ENCODE measurements at places on chromosomes 16 and 17.

DNA sequence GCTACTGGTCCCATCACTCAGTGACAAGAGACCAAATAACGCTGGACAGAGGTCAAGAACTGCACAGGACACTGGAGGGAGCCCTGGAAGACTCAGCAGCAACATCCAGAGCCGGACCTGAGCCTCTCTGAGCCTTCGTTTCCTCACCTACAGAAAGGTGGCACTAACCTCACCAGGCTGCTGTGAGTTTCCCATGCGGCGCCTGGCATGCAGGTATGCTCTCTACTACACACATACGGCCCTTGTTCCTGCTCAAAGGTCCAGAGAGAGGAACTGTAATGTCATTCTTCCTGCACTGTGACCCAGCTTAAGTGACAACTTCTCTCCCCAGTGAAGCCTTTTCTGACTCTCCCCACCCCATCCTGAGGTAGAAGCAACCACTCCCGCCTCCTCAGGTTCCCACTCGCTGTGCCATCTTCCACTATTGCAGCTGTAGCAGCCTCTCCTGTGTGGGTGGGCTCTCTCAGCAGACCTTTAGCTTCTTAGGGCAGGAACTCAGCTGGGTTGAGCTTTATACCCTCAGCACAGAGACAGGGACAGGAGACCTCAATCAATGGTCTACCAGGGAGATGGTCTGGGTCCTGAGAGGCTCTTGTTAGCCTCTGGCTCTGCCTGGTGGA, 43.9 kb upstream of the SREBF1 start:
- DNase-seq, result no peak

- no peak for DNase-seq
These were observed 13.7 kb downstream of the RNF213 start for GRCh38 chr17:80274331-80274730.

- no peak for DNase-seq
These were observed 36.5 kb downstream of the IRF8 start for GRCh38 chr16:85935391-85935973.

DNA sequence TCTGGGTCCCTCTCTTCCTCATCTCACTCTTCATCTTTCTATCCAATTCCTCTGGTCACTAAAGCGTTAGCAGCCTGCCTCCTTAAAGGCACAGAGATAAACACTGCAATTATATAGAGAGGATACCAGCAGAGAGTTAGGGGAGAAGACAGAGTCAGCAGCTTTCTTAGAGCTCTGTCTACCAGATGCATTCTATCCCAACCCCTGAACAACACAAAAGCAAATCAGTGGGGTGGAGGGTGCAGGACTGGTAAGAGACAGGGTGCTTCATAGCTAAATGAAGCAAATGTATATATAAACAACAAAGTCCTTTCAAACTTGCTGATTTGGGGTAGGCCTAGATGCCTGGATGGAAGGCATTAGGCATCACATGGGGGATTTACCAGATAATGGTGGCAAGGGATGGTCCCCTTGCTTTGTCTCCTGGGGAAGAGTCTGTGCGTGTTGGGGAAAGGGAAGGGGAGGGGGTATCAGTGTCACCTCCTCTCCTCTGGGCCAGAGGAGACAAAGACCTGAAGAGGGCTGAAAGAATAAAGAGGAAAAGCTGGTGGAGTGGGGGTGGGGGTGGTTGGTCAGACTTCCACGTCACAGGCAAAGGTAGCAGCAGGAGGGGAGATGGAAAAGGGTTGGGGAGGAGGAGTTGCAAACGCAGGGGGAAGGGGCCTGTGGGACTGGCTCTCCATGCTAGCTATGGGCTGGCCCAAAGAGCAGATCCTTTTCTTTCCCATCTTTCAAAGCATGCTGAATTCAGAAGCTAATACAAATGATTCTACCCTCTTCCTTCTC, 12.0 kb downstream of the HOXB4 start:
- DNase-seq, result no peak

DNA sequence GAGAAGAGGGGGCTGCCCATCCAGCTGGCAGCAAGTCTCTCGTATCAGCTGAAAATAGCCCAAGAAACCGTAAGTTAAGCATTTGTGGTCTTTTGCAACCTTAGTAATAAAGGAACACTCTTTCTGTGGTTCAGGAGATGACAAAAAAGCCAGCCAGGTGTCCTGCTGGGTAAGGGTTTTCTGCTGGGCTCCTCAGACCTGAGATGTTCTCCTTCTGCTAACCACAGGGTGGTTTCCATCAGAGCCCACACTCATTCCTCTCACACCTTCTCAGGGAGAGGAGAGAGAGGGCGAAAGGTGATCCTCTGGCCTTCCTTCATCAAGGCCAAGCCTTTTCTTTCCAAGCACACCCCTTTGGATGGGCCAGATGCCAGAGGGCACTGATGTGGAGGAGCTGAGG, 70.7 kb downstream of the TEX14 start:
- no peak for DNase-seq

GRCh38 chr16:27718201-27719105, 168.5 kb downstream of the KATNIP start:
- DNase-seq, result no peak

- DNase-seq, result no peak
These were observed 1.6 kb downstream of the FLOT2 start for GRCh38 chr17:28895794-28896447.

GRCh38 chr16:82979406-82980111, 352.8 kb downstream of the CDH13 start:
- no peak for DNase-seq

GRCh38 chr16:90022209-90023077, 3.2 kb upstream of the DBNDD1 start:
- DNase-seq, result peak; percentile 53

GRCh38 chr17:44424828-44425461, 35.5 kb upstream of the ITGA2B start:
- DNase-seq, result no peak

- peak; percentile 59 for DNase-seq
These were observed 24.9 kb downstream of the ACTG1 start for GRCh38 chr17:81487487-81488275.

GRCh38 chr17:29433541-29433940, 43.4 kb downstream of the TAOK1 start:
- DNase-seq, result no peak

- no peak for DNase-seq
These were observed 20.6 kb downstream of the HIC1 start for GRCh38 chr17:2075336-2076086.

DNA sequence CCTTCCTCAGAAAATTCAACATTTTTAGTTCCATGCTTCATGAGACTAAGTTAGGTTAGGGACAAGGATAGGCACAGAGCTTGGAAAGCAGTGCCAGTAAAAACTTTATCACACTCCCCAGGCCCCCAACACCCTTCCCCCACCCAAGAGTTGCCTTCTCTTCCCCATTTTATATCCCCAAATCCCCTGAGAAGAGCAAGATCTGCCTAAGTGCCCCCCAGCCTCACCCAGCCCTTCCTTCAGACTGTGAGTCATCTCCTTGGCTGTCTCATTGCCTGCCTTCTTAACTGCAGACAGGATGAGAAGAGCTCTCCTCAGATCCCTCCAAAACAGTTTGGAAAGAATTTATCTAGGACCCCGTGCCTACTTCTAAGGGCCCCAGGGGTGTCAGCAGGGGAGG, 55.8 kb downstream of the NEUROD2 start:
- DNase-seq, result no peak

DNA sequence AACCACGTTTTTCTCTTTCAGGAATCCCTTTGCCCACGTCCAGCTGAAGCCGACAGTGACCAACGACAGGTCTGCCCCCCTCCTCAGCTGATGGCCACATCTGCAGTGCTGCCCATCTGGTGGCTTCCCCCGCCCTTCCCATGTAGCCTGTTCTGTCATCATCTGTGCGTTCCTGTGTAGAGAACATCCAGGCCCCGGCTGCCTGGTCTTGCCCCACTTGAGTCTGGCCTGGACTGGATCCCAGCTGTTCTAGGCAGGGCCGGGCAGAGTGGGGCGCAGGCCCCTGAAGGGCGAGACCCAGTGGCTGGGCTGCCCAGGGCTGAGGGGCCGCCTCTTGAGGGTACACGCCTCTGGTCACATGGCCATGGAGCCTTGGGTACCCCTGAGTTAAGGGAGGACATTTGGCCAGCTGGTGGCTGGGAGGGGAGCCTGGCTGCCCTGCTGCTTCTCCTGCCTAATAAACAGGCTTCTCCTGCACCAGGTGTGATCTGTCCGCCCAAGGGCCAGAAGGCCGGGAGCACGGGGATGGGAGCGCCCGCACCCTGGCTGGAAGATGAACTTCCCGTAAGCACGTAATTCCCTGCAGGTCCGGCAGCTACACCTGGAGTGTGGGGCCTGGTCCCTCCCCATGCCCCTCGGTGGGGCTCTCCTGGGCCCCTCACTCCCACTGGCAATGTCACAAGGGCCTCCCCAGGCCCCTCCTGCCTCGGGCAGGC, 49.4 kb upstream of the PVALEF start:
- no peak for DNase-seq

GRCh38 chr16:69909760-69910159, 41.4 kb upstream of the CLEC18A start:
- DNase-seq, result no peak

GRCh38 chr16:8869212-8869987, 594 bp upstream of the CARHSP1 start:
- no peak for DNase-seq

DNA sequence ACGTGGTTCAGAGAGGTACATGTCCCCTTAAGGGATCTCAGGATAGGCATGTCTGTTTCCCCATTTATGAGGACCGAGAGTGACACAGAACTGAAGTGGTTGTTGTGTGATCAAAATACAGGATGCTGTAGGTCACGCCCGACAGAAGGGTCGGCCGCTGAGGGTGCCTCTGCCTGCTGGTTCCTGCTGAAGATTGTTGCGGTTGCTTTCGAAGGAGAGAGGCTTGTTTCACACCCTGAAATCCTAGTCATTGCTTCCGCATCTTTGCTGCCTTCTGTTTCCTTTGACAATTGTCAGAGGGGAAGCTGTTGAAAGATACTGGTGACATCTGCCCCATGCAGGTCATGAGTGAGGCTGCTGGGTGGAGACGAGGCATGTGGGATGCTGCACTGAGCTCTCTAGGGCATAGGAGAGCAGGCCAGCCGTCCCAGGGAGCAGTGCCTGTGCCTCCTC, 3.8 kb upstream of the NAT9 start:
- peak; percentile 32 for DNase-seq

GRCh38 chr16:57137566-57138273, 45.3 kb downstream of the CPNE2 start:
- no peak for DNase-seq

DNA sequence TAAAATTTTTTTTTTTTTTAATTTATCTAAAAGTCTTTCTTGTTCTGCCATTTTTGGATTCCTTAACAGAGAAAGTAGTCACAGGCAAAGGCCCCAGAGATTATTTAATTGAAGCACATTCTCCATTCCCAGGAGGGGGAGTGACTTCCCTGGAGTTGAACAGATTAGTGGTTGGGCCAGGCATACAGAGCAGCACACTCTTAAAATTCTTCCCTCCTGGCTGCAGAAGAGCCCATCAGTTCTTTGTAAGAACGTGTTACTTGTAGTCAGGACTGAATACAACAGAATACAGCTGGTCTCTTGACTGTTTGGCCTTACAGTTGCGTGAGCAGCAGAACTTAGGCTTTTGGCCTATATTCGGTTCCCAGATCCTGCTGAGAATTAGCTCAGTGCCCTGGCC, 1.8 kb downstream of the ALKBH5 start:
- no peak for DNase-seq

- DNase-seq, result no peak
These were observed 15.2 kb downstream of the CYB5D1 start for GRCh38 chr17:7873051-7873450.

GRCh38 chr17:38717139-38717745, 12.2 kb downstream of the MLLT6 start:
- no peak for DNase-seq

GRCh38 chr16:1775846-1776671, 3.1 kb upstream of the MRPS34 start:
- DNase-seq, result no peak

GRCh38 chr16:8130197-8130596, 460.1 kb downstream of the TMEM114 start:
- no peak for DNase-seq

- DNase-seq, result no peak
These were observed 999.9 kb downstream of the KCNJ18 start for GRCh38 chr17:22692066-22692805.

DNA sequence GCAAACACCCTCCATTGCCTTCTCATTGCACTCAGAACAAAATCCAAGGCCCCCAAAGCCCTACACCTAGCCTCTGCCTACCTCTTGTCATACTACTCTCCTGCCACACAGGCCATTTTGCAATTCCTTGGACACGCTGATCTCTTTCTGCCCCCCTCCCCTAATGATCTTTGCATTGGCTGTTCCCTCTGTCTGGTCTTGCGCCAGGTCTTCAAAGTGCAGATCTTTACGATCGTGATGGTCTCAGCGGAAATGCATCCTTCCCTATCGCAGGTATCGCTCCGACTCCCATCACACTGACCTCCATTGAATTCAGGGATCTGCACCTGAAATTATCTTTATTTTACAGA, 777 bp upstream of the MOSMO start:
- DNase-seq, result no peak

DNA sequence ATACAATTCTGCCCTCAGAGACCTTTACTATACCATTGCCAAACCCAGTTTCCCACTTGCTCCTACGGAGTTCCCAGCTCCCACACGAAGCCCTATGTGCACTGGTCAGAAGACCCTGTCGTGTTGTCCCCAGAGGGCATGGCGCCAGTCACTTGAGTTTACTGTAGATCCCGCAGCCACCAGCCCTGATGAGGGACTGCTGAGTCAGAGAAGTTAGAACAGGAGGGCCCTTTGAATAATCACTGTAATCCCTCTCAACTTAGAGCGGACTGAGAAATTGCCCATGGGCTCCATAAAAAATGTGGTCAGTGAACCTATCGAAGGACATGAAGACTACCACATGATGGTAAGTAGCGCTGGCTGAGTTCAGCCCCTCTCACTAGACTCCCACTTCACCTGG, 9.2 kb downstream of the UBFD1 start:
- DNase-seq, result no peak

GRCh38 chr17:45824901-45825492, 19.7 kb upstream of the SPPL2C start:
- no peak for DNase-seq

- no peak for DNase-seq
These were observed 215.6 kb downstream of the GRIN2A start for GRCh38 chr16:9966569-9967157.

DNA sequence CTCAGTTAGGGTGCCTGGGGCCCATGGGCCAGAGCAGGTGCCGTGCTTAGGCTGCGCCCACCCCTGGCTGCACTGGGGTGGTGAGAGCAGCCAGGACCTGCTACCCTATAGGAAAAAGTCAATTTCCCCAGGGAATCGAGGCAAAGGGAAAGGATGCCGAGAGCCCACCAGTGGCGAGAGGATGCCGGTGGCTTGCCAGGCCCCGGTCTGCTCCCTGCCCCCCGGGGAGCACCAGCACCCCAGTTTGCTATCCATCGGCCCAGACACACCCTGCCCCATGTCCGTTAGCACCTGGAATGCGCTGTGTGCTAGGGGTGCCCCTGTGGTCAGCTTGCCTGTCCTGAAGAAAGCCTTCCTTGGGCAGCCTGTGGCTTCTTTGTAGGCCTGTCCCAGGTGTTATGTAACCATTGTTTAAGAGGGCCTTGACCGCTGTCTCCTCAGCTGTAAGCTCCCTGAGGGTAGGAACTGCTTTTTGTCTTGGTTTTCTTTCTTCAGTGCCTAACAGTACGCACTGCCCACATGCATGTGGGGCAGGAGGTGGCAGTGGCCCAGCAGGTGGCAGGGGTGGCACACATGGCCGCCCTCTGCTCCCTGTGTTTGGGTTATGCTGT, 40.8 kb downstream of the NT5M start:
- no peak for DNase-seq

GRCh38 chr17:6427279-6427781, 7.6 kb downstream of the AIPL1 start:
- no peak for DNase-seq

All from stimulated activated CD8-positive, alpha-beta memory T cell treated with anti-CD3 and anti-CD28 coated beads, Interleukin-7, amount 100 ng/mL, for 1 hour (primary cell).